CD4-positive, alpha-beta T cell treated with Interleukin-6 for 4 hours (primary cell): ENCODE measurements at places on chromosomes 3 and 15.

DNA sequence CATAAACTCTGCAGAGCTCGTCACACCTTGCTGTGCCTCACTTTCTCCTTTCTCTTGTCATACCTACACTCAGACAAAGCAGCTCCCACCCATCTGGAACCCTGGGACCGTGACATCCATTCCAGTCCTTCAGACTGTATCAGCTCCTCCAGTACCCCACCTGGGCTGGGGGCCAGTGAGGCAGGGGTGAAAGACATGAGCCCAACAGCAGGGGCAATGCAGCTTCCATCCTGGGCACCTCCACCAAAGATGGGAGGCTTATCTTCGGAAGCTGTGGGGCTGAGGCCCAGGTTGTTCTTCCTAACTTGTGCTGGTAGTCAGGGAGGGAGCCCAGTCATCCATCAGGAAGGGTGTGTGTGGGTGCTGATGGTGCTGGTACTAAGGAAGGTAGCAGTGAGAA lies 109.2 kb downstream of the EEFSEC start:
- DNase-seq, result no peak

GRCh38 chr3:186635532-186635931 lies 4.7 kb upstream of the FETUB start:
- no peak for DNase-seq

DNA sequence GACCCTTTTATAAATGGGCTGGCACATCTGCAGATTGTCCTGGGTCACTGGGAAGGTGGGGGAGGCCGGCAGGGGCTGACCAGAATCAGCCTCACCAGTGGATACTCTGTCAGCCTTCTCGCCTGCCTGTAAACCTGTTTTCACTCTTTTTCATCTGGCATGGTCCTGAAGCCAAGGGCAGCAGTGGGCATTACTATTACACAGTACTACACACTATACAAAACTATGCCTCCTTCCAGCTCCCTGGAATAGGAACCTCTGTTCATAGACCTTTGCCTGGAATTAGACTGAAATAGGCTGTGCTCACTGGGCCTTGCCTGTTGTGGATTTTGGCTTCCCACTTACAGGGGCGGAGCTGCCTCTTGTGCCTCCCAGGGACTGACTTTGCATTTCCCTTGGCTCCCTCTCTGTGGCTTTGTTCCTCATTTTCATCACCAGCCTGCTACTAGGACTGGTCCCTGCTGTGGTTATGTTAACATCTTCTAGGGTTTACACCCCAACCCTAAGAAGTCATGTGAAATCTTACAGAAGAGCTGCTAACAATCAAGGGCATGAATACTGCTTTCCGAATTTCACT lies 120.7 kb downstream of the FNDC3B start:
- no peak for DNase-seq

DNA sequence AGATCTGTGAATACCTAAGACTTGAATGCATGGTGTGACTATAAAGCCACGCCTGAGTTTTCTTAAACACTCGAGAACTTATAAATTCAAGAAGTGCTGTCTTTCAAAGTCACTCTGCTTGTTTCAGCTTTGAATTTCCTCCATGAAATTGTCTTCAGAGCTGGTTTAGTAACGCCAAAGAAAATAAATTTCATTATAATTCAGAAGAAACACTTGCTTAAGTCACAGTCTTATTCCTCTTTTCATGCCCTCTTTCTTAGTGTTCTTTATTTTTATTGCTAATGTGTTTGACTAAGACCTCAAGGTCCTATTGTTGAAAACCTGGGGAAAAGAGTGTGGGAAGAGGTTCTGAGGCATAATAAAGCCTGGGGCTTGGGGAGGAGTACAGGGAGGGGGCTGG lies 3.3 kb upstream of the RCN2 start:
- DNase-seq, result no peak

- no peak for DNase-seq
These were observed 33.7 kb upstream of the NOX5 start for GRCh38 chr15:68980786-68981185.

DNA sequence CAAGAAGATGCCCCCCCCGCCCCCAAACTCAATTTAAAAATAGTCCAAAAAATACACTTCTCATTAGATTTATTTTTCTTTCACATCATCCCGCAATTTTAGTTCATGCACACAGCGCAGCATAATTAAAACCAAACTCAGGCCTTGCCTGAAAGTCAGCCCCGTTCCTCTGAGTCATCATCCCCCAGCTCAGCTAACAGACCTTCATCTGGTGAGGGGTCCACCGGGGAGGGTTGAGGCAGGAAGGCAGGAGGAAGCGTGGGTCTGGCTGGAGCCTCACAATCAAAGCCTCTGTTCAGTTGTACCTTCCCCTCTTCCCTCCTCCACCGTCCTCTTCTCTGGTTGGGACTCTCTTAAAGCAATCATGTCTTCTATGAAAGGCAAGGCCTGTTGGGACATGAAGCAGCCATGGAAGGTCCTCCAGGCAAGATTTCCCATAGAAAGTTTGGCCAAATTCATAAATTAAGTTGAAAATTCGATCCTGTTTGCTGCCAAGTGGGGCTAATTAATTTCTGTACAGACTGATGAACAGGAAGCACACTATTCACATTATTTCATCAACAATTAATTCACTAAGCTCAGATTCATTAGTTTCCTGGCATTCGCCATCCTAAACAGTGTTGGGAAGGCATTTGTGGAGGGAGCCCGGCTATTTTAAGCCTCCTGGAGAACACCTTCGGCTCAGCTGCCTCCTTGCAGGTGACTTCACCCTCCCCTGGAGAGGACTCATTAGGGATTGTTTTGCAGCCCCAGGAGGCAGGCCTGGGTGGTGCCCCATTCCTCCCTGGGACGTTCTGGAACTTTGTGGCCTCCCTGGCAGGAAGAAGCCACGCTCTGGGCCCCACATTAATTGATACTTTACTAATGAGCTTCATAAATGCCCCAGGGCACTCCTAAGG lies 72.3 kb upstream of the BNC1 start:
- DNase-seq, result no peak

DNA sequence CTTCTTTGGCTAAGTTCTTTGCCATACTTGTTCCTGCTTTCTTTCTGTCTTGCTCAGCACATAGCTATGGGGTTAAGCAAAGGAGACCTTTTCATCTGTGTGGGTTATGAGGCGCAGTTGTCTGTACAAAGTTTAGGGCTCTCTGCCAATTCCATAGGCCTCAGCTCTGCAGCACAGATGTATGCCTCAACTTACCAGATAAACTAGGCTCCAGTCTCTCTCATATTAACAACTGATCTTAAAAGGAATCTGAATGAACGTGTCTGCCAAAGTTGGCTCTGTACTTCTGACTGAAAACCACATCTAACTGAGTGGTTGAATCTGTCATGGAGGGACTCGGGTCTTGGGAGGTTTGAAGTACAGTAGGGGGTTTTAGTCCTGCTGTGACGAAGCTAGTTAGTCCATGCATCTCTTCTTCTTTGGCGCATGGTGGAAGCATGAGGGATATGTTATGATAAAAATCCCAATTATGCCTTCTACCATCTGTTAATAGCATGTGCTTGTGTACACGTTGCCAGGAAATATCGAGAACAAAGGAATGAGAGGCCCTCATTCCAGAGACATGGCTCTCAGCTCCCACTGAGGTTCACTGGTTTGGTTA lies 114.6 kb upstream of the TSC22D2 start:
- no peak for DNase-seq
